ENCODE measurements at places on chromosomes 12 and 14.

DNA sequence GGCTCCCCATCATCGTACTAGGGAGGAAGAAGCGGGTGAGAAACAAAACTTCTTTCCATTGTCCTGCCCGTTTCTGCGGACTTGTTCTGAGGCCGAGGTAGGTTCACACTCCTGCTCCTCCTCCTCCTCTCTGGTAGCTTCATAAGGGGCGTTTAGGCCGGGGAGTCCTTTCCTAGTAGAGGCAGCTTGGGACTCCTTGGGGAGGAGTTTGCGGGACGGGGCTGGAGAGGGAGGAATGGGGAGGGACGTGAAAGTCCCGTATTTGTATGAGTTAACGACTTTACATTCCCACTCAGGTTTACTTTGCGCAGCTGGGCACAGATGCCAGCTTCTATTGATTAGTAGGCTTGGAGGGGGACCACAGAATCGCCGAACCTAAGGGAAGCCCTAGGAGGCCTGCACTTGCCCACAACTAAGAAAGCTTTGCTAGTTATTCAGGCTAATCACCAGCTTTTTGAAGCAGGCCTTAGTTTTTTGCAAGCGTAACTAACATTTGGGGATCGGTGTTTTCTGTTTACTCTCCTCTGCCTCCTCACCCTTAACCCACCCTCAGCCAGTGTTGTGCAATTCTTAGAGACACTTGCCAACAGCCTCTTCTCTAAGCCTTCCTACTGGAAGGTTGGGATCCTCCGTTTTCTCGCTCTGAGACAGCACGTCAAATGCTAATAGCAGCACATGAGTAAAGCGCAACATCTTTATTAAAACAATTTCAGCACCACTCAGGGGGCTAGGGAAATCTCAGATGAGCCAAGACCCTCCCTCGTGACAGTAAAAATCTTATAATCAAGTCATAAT, 499 bp downstream of the RNASE4 start:
- DNase-seq, result no peak

DNA sequence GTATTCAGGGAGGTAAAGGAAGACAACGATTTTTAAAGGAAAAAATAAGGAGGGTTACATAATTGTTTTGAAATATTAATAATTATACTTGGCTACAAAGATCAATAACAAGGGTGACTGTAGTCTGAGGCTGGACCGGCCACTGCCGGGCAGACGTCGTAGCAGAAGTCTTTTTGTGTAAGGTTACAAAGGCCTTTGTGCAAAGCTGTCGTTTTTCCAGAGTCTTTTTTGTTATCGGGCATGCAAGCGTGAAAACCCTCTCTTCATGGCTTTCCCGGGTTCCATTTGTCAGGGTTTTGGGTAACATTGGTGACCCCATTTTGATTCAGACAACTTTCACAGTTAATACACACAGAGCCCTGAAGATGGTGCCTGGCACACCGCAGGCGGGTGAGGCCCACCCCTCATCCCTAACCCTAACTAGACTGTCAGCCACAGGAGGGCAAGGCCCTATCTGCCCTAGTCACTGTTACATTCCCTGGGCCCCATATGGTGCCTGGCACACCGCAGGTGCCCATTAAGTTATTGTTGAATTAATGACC, 31.3 kb downstream of the RILPL1 start:
- DNase-seq, result no peak

- no peak for DNase-seq
Measured at GRCh38 chr14:23548351-23549318, 2.9 kb downstream of the ZFHX2 start.

DNA sequence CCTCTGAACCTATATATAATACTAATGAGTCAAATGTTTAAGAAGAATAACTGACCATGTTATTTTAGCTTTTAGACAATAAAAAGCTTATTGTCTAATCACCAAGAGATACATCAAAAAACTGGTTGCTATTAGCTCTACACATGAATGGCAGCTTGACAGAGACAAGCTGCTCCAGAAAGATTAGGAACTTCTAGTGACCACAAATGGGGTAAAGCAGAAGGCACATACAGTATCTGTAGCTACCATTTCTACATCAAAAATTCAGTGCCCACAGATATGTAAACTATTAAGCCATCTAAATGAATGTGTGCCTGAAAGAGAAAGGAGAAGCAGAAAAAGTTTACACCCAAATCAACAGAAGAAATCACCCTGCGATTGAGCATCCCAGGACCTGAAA, 2.4 kb downstream of the AREL1 start:
- no peak for DNase-seq

DNA sequence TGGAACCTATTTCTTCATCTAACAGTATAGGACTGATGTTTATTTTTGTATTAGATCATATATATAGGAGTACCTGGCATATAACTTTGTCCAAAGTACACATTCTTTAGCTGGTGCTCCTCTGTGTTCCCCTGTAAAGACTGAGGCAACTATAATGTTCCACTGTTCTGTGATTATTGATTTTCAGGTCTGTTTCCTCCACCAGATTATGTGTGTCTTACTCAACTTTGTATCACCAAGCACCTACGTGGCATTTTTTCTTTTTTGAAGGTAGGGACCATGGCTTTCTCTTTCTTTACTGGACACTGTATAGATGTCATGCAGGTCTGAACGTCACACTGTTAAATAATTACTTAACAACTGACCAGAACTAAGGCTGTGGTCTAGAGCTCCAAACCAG, 29.3 kb downstream of the BICD1 start:
- DNase-seq, result no peak

GRCh38 chr14:81537193-81537592, 3.5 kb upstream of the SEL1L start:
- no peak for DNase-seq

DNA sequence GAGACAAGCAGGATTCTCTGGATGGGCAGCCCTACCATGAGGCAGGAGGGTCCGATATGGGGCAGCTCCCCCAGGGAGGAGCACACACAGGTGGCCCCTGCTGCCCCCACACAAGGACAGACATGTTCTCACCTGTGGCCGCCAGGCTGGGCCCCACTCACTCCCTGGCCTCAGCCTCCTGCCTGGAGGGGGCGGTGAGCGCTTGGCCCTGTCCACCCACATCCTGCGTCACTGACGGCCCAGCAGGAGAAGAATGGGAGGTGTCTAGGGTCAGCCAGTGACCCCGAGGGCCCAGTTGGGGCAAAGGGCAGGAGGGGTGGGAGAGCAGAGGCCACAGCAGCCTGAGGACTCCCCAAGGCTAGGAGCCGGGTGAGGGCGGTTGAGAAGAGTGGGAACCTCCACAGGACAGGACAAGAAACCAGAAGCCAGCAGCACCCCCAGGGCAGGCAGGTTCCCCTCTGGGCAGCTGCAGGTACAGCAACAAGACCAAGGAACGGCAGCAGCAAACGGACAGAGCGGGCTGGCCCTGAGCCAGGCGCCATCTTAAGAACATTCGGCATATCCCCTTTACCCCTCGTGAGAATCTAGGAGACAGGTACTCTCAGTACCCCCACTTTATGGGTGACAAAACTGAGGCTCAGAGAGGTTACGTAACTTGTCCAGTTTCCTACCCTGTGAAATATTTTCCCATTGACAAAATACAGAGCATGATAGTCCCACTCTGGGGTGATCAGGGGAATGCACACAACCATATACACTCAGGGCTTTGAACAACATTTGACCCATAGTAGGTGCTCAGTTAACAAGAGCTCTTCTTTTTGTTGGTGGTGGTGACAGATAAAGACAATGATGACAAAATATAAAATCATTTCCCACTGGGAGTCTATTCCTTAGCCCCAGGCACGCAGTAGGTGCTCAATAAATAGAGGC, 74.3 kb downstream of the NCOR2 start:
- DNase-seq, result no peak

DNA sequence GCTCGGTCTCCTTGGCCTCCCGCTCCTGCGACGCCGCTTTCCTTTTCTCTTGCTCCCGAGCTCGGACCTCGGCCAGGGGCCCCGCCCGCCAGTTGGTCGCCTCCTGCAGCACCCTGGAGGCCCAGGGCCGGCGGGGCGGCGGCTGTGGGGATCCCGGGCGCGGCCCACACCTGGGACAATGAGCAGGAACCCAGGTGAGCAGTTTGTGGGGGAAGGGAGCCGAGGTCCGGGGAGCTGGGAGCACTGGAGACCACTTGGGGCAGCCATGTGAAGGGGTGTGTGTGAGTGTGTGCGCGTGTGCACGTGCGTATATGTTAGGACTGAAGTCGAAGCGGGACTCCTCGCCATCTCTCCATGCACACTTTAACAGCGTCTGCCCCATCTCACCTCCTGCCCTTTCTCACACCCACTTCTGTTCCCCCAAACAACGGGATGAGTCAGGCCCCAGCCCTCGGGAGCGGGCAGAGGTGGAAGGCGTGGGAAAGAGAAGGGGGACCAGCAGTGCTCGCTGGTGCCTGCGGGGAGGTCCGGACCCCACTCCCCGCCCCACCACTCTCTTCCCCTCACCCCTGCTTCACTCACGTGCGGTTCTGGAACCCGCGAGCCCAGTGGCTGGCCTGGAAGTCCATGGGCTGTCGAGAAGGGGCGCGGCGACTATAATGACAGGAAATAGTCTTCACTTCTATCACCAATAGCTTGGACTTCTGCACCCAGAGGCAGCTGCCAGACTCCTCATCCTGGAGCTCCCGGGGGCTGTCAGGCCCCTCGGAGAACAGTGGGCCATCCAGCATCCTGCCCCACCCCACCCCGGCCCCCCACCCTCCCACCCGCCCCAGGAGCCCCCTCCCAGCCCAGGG, 450 bp downstream of the DDN start:
- DNase-seq, result no peak

GRCh38 chr12:118377884-118378470, 1.6 kb downstream of the SUDS3 start:
- no peak for DNase-seq

- no peak for DNase-seq
Measured at GRCh38 chr14:102574281-102575159, 17.9 kb upstream of the RCOR1 start.

- DNase-seq, result no peak
Measured at GRCh38 chr14:103716091-103716801, 636 bp downstream of the ZFYVE21 start.

GRCh38 chr14:72796935-72797334, 97.0 kb downstream of the DPF3 start:
- no peak for DNase-seq

DNA sequence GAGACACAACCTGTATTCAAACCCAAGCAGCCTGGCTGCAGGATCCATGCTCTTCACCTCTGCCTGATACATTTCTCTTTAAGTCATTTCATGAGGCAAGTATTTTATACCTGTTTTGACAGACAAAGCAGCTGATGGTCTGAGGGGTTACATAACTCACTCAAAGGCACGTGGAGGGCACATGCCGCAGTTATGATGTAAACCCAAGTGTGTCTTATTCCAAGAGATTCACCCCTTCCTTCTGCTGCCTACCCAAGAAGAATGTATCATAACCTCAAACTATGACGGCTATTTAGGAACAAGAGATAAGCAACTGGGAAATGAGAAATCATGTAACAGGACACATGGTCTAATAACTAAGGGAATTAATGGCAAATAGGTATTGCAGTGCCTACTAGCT, 329.8 kb upstream of the TMPO start:
- DNase-seq, result no peak

- no peak for DNase-seq
Measured at GRCh38 chr12:102740141-102740955, 176.7 kb downstream of the PAH start.

- DNase-seq, result no peak
Measured at GRCh38 chr12:122726080-122726558, 4.5 kb downstream of the HCAR1 start.

GRCh38 chr12:59383079-59383822, 212.6 kb upstream of the SLC16A7 start:
- DNase-seq, result no peak

Measured in vagina (tissue), 2 donors.